B cell (primary cell): ENCODE measurements at places on chromosomes 7 and 10.

GRCh38 chr7:37534893-37535610 is 86.4 kb upstream of the ELMO1 start:
- DNase-seq, result no peak

GRCh38 chr7:64611717-64612116 is 48.8 kb upstream of the ZNF680 start:
- DNase-seq, result no peak

DNA sequence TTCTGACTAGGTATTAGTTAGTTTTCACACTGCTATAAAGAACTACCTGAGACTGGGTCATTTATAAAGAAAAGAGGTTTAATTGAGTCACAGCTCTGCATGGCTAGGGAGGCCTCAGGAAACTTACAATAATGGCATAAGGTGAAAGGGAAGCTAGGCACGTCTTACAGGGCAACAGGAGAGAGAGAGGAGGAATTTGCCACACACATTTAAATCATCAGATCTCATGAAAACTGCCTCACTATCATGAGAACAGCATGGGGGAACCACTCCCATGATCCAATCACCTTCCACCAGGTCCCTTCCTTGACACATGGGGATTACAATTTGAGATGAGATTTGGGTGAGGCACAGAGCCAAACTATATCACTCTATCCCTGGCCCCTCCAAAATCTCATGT is 40.6 kb upstream of the ZMYND11 start:
- no peak for DNase-seq

DNA sequence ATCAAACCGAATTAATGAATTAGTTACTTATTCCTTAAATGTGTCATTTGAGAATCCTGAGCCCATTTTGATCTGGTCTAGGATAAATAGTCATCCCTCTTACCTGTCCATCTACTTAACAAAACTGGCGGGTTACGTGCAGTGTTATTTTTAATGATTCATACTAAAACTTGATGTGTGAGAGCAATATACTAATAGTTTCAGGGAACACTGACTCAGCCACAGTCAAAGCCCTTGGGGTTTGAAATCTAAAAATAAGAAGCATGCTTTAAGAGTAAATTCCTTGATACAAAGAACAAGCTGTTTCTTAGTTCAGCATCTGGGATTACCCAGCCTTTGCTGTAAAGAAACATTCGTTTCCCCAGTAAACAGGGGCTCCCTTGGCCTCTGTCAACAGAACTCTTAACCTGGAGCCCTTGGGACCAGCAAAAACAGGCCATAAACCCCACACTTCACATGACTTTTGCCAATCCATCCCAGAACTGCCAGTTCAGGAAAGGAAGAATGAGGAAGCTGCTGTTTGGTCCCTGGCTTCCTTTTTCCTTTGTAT is 370.6 kb upstream of the IGFBP3 start:
- no peak for DNase-seq

DNA sequence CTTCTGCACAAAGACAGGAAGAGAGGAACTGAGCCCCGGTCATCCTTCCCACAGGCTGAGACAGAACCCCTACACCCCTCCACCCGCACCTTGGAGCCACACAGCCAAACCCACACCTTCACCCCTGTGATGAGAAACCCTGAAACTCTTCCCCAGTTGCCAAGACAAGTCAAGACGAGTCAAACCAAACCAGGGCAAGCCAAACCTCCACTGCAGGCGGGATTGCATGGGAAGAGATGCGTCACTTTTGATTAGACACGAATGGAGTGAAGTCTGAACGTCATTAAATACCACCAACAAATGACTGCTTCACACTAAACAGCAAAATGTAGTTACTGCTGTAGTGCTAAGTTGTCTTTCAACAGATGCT is 73.8 kb downstream of the PRPF18 start:
- DNase-seq, result no peak

DNA sequence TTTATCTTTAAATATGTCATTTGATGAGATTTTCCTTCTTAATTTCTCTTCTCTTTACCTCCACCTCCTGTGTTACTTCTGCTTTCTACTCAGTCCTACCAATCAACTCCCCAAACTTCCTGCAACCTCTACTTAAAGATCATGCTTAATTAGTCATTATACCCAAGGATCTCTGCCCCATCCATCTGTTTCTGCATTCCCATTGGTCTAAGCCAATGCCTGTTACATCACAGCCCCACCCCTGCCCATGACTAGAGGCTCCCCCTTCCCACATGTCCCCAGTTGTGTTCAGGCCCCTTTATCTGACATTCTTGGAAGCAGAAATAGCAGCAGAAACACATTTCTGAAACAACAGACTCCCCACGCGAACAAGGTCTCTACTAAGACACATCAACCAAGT is 319.1 kb upstream of the NFE2L3 start:
- DNase-seq, result no peak

GRCh38 chr10:79022565-79023230 is 46.1 kb upstream of the ZMIZ1 start:
- no peak for DNase-seq

- DNase-seq, result no peak
Measured at GRCh38 chr10:70558295-70558694, 44.2 kb downstream of the PRF1 start.

GRCh38 chr7:129550693-129551360 is 48.5 kb downstream of the SMKR1 start:
- DNase-seq, result no peak

DNA sequence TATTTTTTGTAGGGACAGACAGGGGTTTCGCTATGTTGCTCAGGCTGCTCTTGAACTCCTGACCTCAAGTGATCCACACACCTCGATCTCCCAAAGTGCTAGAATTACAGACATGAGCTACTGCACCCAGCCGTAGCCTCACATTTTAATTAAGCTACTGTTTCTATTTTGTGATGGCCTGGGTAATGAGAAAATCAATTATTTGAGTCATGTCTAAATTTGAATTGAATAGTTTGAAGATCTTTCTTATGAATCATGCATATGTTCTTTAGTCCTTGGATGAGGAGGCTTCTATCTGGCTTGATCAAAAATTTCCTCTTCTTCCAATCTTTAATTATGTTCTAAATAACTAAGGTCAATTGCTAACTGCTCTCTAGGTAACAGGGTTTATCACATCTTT is 175.0 kb downstream of the REEP3 start:
- DNase-seq, result no peak

GRCh38 chr10:44396671-44397191 is 11.8 kb upstream of the CXCL12 start:
- no peak for DNase-seq

GRCh38 chr7:144006692-144007042 is 6.5 kb downstream of the OR6B1 start:
- DNase-seq, result no peak

DNA sequence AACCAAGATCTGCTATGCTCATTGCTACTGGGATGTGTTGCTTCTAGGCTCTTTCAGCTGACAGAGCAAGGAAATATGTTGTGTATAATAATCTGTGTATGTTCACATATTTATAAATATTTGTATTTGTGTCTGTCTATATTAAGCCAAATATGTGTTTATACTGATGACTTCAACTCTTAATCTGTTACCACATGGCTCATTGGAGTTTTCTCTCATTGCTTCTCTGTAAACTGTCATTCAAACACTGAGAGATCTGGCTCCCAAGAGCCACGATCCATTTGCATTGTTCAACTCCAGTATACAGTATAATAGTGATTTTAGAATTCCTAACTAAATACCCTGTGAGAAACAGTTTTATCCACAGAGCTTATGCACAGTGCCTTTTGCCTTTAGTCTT is 35.3 kb downstream of the BICC1 start:
- no peak for DNase-seq

- DNase-seq, result no peak
Measured at GRCh38 chr7:35463176-35463700, 209.3 kb upstream of the TBX20 start.

GRCh38 chr7:74502216-74502891 is 48.6 kb downstream of the GTF2IRD1 start:
- no peak for DNase-seq

DNA sequence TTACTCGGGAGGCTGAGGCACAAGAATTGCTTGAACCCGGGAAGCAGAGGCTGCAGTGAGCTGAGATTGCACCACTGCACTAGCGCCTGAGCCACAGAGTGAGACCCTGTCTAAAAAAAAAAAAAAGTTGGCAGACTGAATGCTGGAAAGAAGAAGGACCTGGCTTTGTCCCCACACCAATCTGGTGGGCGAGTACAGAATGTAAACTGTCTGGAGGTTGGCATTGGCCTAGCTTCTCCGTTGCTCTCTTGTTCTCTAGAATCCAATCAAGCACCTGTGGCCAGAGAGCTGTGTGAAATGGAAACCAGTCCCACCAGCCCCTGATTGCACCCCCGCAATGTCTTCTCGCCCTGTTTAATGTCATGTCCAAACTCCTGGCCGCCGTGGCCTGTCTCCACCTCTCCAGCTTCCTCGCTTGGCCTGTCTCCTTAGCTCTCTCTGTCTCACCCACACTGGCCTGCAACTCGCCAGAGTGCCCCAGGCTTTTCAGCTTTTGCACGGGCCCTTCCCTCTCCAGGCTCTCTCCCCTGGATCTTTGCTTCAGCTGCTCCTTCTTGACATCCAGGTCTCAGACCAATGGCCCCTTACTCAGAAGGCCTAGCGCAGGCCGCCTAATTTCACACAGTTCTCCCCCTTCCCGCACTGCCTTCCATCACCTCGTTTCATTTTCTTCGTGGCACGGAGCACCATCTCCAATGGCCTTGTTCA is 670 bp upstream of the AGK start:
- DNase-seq, result no peak

- DNase-seq, result peak; percentile 46
Measured at GRCh38 chr7:91264924-91265681, 870 bp downstream of the FZD1 start.

DNA sequence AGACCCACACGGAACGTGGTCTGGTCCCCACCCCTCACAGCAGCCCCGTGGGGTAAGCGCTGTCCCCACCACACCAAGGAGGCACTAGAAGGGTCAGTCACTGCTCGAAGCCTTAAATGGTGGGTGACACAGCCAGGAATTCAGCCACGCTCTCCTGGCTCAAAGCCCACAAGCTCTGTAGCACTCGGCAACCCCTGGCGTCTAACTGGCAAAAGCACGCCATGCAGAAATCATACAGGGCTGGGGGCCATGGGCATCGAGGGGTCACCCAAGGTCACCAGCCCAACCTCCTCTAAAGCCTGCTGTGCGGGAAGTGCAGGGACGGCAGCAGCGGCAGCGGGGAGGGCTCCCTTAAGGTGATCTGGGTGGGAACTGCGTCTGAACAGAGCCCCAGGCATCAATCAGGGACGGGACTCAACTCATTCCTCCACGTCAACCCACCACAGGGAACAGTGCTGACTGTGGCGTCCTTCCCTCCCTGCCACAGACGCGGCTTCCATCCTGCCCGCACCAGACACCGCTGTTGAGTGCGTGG is 7.8 kb downstream of the GPER1 start:
- no peak for DNase-seq

DNA sequence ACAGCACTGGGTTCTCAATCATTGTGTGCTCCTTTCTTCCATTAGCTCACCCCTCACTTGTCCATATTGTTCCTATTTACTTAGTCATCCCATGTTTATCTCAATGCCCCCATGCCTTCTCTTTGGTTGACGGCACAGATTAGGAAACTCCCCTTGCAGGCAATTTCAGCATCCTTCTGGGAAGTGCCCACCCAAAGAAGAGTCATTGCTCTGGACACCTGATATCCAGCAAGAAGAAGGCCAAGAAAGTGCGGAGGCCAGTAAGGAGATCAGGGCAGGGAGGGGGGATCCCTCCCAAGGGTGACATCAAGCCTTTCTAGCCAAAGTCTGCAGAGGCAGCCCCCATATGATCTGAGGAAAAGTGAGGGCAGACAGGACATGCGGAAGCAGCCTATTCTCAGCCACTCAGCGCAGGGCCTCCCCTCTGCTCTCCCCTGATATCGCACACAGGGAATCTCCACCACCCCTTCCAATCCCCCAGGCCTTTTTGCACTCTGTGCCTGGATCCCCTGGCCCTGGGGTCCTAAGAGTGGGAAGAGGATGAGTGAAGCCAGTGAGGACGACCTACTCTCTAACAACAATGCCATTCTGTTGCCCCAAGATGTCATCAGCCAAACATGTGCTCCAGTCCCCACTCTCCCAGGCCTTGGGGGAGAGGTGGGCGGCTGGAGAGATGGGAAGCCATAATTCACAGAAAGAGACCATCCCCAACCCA is 1.8 kb downstream of the TRPV6 start:
- no peak for DNase-seq

DNA sequence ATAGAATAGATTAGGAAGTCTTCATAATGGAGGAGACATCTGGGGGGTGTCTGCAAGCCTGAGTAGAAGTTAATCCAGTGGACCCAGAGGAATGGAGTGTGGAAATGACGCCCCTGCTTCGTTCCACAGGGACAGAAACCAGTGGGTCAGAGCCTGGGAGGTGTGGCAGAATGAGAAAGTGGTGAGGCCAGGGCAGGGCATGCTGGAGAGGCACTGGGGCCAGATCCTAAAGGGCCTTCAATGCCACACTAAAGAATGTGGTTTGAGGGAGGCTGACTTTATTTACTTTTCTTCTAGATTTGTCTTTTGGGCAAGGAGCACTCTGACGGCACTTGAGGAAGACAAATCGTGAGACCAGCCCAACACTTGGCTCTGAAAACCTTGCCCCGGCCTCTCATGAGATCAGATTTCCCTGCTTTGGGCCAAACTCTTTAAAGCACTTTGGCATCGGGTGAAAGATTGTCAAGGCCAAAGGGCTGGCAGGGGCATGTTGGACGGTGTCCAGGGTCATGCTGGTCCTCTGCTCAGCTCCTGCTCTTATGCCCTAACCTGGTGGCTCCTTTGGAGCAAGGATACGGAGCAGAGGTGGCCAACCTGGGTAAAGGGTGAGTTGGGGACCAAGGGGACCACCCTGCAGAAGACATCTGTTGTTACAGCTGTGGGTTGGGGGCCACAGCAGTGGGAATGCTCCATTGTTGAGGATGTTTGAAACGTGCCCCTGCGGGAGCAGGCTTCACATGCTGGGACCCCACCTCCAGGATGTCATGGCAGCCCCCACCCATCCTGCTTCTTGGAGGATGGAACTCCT is 157.0 kb upstream of the ZMIZ1 start:
- no peak for DNase-seq

GRCh38 chr10:124740369-124741280 is 3.6 kb downstream of the FAM53B start:
- peak; percentile 86 for DNase-seq

DNA sequence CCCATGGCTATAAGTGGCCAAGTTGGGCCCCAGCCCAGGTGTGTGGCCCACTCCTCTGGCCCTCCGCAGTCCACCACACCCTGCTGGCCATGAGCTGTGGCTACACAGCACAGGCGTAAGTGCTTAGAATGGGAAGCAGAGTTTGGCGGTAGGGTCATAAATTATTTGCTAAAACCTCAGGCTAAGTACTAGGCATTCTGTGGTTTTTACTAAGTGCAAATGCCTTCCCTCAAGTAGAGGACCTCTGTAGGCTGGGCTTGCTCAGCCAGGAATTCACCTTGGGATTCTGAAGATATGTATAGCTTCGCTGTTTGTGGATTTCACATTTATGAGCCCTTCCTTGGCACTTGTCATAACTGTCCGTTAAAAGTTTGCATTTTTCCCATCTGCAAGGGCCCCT is 44.8 kb upstream of the LOXL4 start:
- DNase-seq, result no peak
